ENCODE measurements at places on chromosomes 7 and 10.

DNA sequence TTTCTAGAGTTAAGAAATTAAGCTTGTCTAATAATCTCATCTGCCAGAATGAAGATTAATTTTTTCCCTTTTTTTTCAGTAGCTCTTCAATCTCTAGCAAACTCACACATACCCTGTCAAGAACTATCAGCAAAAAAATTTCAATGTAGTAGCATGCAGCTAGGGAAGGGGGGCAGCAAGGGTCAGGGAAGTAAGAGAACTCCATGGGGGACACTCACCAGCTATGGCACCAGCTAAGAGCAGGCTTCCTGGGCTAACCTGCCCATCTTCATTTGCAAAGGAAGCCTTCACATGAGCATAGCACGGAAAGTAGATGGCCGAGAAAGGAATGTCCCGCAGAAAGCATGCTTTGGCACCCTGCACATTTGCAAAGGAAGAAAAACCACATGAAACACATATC is 190.4 kb downstream of the SLC25A13 start:
- DNase-seq, result no peak

GRCh38 chr10:70162892-70163201 is 7.5 kb downstream of the SAR1A start:
- peak; percentile 23 for DNase-seq

GRCh38 chr7:49778731-49779270 is 5.4 kb downstream of the VWC2 start:
- DNase-seq, result no peak

- DNase-seq, result no peak
Observed at GRCh38 chr7:45578022-45578421, 3.9 kb downstream of the ADCY1 start.

DNA sequence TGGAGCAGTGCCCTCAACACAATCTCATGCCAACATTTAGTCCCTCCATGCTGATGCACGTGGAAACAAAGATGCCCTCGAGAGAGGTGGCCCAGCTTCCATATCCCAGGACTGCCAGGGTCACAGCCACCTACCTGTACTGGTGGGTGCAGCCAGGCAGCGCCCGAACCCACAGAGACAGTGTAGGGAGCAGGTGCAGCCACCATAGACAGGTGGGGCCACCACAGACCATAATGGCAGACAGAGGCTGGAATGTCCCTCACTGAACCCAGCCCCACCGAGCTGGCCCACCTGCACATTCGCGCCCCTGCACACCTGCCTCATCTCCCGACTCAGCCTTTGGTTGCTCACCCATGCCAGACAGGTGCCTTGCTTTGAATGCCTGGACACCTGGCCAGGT is 18.3 kb upstream of the CPXM2 start:
- DNase-seq, result no peak

DNA sequence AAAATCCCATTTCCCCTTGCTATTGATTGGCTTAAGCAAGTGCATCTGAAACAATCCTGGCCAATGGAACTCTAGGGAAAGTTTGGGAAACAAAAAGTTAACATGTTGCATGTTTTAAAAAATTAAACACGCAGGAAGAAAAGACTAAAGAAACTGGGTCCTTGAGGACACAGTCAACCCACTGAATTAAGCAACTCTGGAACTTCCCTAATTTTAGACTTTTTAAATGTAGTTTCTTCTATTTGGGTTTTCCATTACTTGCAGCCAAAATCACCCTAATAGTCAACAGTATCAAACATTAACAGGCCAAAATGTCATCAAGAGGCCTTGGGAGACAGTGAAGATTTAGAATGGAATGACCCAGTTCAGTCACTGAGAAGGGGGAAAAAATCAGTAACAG is 40.6 kb downstream of the OSBPL3 start:
- DNase-seq, result no peak

- DNase-seq, result peak; percentile 37
Observed at GRCh38 chr10:99532687-99533495, at the start of gene NKX2-3. NKX2-3 (plus strand) TSS chr10:99532942; CDS start chr10:99533132, 190 bp downstream.

DNA sequence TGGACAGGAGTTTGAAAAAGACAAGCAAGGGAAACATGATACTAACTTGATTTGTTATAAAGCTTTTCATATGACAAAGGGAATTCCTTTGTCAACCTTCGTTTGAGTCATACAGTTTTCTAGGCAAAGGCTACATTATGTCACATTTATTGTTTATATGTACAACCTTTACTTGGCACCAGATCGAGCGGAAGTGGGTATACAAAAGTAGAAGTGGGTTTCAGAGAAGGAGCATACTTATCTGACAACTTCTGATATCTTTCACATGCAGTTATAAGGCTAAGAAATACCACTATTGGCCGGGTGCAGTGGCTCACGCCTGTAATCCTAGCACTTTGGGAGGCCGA is 11.0 kb downstream of the STMP1 start:
- no peak for DNase-seq

- no peak for DNase-seq
Observed at GRCh38 chr10:1211844-1212570, 155.8 kb downstream of the WDR37 start.

DNA sequence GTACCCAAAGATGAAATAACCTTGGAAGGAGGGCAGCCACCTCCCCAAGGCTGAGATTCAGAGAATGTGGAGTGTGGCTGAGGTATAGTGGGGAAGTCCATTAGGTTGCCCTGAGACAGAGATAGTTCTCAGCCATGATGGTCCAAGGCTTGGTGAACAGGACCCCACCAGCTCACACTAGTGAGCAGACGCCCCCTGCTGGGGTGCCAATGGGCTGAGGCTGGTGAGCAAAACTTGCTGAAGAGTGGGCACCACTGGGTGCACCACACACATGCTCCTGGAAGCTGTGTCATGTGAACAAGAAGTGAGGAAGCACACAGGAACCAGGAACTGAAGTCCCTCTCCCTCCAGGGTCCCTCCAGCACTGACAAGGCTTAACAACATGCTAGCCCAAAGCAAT is 8.9 kb downstream of the FBXL13 start:
- DNase-seq, result peak; percentile 39

GRCh38 chr10:44292390-44293002 is 92.4 kb downstream of the CXCL12 start:
- DNase-seq, result no peak

DNA sequence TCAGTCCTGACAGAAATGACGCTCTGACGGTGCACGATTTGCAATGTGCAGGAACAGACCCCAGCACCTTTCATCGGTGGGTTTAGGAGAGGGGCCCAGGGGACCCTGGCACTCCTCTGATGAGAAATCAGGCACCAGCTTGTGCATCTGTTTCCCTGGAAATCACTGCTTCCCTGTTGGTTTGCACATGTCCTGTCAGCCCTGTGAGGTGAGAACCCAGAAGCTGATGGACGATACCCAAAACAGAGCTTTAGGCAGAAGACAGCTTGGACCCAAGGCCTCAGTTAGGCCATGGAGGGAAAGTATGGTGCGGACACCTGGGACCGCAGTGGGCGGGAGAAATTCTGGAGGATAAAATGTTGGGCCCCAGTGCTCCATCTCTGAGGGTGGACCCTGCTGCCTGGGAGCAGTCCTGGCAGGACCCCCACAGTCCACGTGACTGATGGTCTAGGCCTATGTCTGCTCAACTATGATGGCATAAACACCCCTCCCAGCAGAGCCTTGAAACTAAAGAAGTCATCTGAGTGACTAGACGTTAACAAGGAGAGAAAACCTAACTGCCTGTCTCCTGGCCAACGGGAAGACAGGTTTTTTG is 242.8 kb downstream of the PTPRN2 start:
- no peak for DNase-seq

- peak; percentile 76 for DNase-seq
Observed at GRCh38 chr7:12102126-12102525, 109.0 kb upstream of the TMEM106B start.

DNA sequence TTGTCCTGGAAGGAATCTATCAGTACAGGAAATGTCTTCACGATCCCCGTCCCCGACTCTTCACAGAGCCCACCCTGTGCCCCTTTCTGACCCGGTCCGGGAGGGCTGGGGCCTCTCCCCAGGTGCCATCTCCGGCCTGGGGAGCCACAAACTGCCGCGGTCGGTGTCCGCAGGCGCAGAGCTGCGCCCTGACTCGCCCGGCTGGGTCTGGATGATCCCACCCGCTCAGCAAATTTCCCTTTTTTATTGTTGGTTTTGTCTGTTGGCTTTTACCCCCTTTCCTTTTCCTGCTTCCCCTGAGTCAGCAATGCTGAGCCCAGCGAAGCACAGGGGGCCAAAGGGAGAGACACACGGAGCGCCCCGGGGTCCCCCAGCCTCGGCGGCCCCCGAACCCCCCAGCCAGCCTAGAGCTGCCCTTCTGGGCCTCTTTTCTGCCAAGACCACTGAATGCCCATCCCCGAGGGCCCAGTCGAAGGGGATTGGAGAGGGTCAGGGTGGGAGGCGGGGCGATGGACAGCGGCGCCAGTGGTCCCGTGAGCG is 30.9 kb downstream of the LEP start:
- no peak for DNase-seq

- no peak for DNase-seq
Observed at GRCh38 chr10:78572565-78572964, 496.2 kb upstream of the ZMIZ1 start.

DNA sequence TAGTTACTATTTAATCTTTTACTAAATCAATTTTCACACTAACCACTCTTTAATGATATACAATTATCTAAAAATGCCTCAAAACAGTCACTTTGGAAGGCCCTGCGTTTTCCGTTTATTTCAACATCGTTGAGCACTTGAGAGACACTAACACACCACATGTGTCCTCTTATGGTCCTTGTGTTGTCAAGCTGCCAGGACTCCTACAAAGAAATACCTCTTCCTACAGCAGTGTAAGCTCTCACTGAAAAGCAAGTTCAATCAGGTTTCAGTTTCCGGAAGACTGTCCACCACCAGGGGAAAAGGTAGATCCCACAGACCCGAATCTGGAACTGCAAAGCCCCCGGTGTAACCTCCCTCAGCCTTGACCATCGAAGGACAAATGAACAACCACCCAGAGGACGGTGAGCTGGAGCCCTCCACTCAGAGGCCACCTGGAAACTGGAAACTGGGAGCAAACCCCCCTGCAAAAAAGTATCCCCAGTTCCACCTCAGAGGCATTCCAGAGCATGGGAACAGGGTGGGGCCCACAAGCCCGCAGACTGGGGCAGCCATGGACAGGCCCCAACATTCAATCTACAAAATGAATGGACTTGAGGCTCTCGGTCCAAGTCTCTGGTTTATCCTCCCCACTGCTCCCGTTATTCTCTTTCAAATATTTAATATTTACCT is 37.6 kb downstream of the KCNH2 start:
- DNase-seq, result no peak

GRCh38 chr7:55148571-55148970 is 129.8 kb downstream of the EGFR start:
- no peak for DNase-seq

- DNase-seq, result no peak
Observed at GRCh38 chr10:90125456-90126255, 424.3 kb downstream of the KIF20B start.

- DNase-seq, result no peak
Observed at GRCh38 chr7:5598769-5599371, 175.2 kb upstream of the TNRC18 start.

DNA sequence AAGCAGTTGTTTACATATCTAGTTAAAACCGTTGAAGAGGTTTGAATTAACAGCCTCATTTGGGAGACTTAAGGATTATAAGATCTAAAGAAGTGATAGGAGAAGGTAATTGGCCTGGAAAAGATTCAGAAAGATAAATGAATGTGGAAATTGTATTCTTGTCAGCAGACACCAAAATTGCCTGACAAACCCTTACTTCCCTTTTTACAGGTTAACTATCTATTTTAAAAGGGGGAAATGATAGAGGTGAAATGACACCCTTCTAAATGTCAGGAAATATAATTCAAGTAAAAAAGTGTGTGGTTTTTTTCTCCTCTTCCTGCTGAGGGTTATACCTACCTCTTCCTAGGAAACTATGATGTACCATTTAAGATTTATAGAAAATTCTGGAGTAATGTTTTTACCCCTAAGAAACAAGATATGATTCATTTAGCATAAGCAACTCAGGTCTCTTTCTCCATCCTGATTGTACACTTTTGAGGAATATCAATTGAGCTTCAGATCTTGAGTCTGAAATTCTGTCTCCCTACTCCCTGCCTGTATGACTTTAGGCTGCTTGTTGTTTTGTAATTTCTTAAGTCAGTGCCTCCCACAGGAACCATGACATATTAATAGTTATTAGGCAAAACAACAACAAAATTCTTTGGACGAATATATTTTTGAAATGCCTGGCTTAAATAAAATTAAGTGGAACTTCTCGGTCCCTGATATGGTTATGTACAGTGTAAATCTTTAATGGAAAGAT is 250.4 kb downstream of the RNLS start:
- no peak for DNase-seq

GRCh38 chr10:89741126-89741762 is 39.9 kb downstream of the KIF20B start:
- DNase-seq, result no peak

- DNase-seq, result no peak
Observed at GRCh38 chr7:13908667-13909397, 80.6 kb downstream of the ETV1 start.

- DNase-seq, result no peak
Observed at GRCh38 chr7:28065308-28065707, 115.3 kb downstream of the JAZF1 start.

- DNase-seq, result no peak
Observed at GRCh38 chr7:131995324-131995723, 438.9 kb upstream of the PODXL start.

DNA sequence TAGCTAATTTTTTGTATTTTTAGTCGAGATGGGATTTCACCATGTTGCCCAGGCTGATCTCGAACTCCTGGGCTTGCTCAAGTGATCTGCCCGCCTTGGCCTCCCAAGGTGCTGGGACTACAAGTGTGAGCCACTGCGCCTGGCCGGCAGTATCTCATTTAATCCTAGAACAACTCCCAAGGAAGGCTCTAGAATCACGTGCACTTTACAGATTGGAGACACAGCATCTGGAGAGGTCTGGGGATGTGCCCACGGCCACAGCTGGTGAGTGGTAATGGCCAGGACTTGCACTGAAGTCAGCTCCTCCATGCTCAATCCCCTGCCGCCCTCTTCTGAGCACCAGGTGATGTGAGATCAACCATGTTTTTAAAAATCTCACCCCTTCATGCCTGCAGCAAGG is 43.1 kb downstream of the CARD11 start:
- no peak for DNase-seq

DNA sequence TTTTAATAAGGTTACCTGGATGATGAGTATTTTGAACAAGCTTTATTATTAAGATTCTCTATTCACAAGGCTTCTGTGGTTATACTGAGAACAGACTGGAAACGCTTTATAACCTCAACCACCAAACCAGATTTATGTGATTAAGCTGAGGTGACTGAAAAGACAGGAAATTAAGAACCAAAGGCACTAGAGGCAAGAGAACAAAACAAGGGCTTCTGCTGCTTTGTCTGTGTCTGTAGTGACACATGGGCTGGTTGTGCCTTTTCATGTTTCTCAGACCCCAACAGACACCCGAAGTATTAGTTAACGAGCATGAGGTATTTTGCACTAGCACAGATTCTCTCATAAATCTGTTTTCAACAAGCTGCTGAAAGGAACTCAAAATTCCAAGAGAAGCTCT is 64.4 kb downstream of the RAPGEF5 start:
- no peak for DNase-seq

DNA sequence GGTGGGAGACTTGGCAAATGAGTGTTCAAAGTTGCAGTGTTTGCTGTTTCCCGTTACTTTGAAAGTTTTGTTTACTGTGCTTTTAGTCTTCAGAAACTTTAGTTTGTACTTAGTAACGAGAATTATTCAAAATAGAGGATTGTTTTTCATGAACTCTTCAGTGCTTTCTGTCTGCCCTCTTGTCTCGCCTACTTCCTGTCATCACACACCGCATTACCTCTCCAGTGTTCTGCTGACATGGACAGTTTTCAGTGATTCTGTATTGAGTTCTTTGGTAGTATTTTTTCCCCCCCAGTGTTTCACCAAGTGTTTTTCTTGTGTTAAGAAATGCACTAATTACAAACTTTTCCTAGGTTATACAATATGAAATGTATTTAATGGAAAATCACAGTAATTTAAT is 207.0 kb downstream of the MLLT10 start:
- DNase-seq, result no peak

Measured in kidney tubule cell (primary cell).